ENCODE measurements at places on chromosomes 12 and 14. TPM values are rescaled to one million over a fixed set of nuclear protein-coding genes. Genes with fewer than 3 reads are reported as not detected.
A peak's percentile ranks its signal among the peaks of the same experiment; 100 is the strongest.

- no peak for DNase-seq
Measured at GRCh38 chr12:10175846-10176636, 2.8 kb upstream of the TMEM52B start.

Gene CCDC177
- total RNA-seq = not detected

GRCh38 chr14:100007254-100007653, 58.0 kb upstream of the EVL start:
- DNase-seq = no peak

Gene TAC3
- not detected for total RNA-seq

- no peak for DNase-seq
Measured at GRCh38 chr12:108896336-108896735, 16.4 kb downstream of the DAO start.

Gene ZDHHC22
- 0.10 TPM for total RNA-seq

- no peak for DNase-seq
Measured at GRCh38 chr14:90109858-90110257, 48.1 kb downstream of the KCNK13 start.

DNA sequence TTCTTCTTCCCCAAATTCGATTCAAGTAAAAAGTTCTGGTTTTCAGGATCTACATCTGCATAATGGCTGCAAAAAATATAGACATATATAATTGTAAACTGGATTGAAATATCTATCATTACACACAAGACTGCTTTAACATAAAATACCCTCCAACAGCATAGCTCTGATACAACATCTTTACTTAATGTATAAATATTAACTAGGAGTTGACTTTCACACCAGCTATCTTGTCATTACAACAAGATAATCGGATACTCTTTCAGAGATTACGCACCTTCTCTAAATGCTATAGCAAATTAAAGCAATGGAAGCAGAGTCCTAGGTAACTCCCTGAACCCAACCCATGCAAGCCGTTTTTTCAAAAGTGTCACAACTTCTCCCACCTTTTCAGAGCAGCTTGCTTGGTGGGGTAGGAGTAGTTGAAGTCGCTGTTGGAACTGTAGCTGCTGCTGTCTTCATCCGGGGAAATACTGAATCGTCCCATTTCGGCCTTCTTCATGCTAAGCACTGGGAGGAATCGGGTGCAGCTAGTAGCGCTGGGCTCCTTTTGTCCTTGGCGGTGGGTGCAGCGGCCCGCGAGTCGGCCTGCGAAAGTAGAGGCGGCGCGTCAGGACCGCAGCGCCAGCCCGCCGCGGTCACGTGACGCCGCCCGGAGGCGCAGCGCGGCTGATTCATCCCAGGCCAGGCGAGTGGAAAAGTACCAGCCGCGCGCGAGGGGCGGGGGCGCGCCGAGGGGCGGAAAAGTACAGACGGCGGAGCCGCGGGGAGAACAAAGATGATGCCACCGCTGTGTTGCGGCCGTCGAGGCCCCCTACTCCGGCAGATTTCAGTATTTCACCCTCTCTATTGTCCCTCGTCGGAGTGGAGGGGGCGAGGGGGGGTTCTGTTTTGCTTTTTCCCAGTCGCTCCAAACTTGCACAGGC, 1.5 kb downstream of the SLC38A2 start:
- DNase-seq = peak; percentile 91

DNA sequence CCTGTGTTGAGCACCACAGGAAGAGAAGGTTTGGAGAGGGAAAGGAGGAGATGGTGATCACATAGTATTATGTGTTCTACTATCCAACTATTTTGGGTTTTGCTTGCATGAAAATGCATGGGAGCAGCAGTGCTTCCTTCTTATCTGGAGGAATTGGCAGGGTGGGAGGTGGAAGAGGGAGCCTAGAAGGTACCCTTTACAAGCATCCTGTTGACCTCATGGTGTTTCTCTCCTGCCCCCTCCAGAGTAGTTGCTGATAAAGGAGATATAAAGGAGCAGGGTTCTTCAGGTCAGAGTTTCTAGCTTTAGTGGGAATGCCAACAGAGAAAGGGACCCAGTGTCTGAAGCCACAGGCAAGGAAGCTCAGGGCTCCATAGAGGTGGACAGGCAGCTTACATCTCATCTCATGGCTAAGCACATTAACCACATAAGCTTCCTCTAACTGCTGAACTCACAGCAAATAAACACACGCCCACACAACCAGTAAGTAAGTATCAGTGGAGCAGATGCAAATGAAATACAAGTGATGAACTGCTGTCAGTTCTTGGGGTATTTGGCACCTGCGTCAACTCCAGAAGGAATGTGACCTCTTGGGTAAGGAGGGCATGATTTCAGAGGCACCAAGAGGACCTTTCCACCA, 174.2 kb upstream of the SLC38A2 start:
- no peak for DNase-seq

DNA sequence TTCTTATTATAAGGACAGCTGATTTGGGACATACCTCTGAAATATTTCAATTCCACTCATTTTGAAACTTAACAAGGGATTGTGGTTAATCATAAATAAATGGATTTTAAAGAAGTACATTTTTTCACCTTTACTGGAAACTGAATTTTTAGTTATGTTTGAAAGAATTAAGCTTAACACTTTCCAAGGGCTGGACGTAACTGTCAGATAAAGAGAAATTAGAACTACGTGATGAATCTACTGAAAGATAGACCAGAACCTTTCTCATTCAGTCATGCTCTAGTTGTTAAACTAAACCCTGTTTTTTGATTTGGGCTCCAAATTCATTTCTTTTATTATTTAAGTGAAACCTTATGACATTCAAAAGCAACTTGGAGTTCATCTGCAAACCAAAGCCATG, 1892.1 kb upstream of the SEL1L start:
- DNase-seq = no peak

DNA sequence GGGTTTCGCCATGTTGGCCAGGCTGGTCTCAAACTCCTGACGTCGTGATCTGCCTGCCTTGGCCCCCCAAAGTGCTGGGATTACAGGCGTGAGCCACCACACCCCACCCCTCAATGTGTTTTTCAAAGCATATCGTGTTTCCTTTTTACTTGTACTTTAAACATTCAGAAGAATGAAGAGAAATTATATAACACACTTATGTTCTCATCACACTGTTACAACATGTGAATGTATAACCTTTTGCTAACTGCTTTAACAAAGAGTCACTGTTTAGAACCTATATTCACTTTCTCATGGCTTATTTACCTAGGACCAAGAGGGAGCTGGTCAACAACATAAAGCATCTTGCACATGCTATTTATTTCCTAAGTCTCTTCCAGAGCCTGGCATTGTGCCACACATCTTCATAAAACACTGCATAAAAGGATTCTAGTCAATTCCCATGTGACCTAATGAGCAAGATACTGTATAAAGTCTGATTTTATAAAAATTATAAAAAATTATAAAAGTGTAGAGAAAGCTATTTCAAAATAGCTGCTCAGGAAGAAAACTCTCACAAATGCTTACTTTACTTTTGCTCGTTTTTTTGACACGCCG, 16.0 kb upstream of the ACTR6 start:
- DNase-seq = no peak

DNA sequence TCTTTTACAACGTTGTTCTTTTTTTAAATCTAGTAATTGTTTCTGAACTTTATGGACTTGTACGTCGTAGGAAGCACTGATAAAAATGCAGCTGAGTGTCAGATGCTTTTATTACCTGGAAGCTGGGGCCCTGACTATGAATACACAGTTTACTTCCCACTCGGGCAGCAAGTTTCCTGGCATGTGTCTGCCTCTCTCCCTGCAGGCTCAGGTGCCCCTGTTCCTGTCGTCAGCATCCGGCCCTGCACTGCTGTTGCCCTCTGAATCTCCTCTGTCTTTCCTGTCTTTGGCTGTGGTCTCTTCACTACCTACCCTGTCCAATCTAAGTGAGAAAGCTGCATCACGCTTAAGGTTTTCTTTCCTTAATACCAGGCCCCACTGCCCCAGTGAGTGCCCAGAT, 75.8 kb downstream of the PELI2 start:
- DNase-seq = no peak

Gene NXPH4
- total RNA-seq = 17.1 TPM

DNA sequence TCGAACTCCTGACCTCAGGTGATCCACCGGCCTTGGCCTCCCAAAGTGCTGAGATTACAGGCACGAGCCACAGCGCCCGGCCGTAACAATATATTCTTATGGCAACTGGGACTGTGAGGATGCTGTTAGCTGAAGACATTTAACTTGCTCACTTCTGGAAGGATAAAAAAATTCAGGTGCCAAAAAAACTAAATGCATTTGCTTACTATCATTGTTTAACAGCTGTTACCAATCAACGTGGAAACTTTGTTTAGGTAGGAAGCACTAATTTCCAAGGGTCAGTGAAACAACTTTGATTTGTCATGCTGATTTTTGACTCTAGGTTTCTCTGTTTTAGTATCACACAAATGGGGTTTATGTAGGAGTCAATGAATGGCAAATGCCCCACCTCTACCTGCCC, 297.3 kb downstream of the ERC1 start:
- no peak for DNase-seq

GRCh38 chr12:14768823-14769405, 34.4 kb downstream of the WBP11 start:
- no peak for DNase-seq

- DNase-seq = no peak
Measured at GRCh38 chr12:45669792-45670191, 59.7 kb upstream of the ARID2 start.

DNA sequence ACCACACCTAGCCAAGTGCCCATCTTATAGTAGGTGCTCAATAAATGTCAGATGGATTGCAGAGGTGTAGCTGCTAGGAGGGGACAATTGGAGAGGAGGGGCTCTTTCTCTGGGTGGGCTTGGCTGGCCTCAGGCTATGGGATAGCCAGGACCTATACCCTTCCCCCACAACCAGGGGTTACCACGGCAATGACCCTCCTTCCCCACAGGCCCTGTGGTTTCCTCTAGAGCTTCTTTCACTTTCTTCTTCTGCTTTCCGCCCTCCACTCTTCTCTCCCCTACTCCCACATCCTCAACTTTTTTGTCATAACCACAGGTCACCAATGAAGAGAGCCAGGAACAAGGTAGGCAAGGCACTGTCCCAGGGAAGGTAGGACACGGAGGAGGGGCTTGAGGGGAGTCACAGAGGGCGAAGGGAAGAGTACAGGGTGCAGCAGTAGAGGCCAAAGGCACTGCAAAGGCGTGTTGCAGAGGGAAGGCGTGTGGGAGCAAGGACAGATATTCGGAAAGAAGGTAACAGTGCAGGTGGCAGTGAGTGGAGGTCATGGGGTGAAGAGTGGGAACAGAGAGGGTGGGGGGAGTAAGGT, 1.9 kb upstream of the ITGB7 start:
- no peak for DNase-seq

Gene TCL1B
- not detected for total RNA-seq

Gene ARMH4
- total RNA-seq = 1.5 TPM

DNA sequence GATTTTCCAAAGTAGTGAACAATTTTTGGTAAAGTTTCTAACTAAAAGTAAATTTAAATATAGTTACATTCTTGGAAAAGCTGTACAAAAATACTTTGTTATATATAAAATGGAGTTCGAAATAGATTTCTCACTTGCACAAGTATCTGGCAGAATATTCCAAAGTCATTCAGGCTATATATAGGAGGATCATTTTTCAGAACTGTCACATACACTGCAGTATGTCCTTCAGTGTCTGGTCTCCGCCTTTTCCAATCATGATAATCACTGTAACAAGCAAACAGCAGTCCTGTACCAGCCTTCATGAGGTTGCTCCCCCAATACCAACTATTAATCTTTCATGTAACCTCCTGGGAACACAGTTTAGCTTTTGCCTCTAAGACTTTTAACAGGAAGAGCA, 18.6 kb downstream of the TBK1 start:
- DNase-seq = no peak

GRCh38 chr14:31492759-31493498, 5.1 kb upstream of the GPR33 start:
- DNase-seq = peak; percentile 1

DNA sequence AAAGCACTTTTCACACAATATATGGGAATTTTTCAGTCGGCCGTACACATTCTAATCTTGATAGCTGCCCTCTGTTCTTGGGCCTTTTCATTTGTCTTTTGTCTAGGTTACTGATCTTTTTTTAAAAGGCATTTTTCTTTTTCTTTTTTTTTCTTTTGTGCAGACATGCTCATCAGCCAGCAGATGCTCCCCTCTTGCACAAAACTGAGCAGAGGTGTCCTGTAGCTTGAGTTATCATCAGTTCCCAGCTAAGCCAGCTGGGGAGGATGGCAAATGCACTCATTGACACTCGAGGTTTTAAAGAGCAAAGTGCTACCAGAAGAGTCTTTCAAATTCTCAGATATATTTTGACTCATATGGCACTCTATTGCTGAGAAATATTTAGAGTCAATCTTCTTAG, 913.9 kb upstream of the SEL1L start:
- no peak for DNase-seq

- no peak for DNase-seq
Measured at GRCh38 chr14:104830781-104831180, 29.9 kb downstream of the ZBTB42 start.

Gene STAC3
- total RNA-seq = 0.27 TPM

Gene RESF1
- total RNA-seq = 14.0 TPM

GRCh38 chr12:101594700-101595099, at the start of gene MYBPC1:
Gene MYBPC1, plus strand, starts transcription at chr12:101594971. Its CDS starts 100 bp downstream, at chr12:101595071.
- no peak for DNase-seq

GRCh38 chr12:3165078-3165980, 88.2 kb downstream of the TSPAN9 start:
- no peak for DNase-seq

GRCh38 chr12:81530352-81530751, 228.8 kb downstream of the PPFIA2 start:
- no peak for DNase-seq

DNA sequence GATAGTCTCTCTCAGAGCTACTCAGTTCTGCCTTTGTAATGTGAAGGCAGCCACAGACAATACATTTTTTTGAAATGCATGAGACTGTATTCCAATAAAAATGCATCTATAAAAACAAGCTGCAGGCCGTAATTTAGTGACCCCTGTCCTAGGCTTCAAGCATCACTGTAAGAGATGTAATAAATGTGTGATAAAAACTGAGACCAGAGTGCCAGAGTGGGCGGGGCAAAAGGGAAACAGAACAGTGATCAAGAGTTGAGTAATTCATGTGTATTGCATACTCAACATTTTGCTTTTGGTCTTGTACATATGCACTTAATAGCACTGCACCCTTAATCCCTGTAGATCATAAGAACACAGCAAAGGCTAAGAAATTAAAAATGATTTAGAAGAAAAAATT, 743.5 kb downstream of the DIO2 start:
- DNase-seq = no peak

All from HT1080 (cell line).